ENCODE measurements at places on chromosomes 3 and 15. TPM values are rescaled to one million over a fixed set of nuclear protein-coding genes. Genes with fewer than 3 reads are reported as not detected.

GRCh38 chr3:170712336-170712735 lies 126.5 kb upstream of the SLC7A14 start:
- DNase-seq: no peak

- DNase-seq: peak; percentile 89
These were observed 30.0 kb downstream of the NBEAL2 start for GRCh38 chr3:47009225-47010110.

GRCh38 chr15:63323798-63324563 lies 46.6 kb downstream of the APH1B start:
- DNase-seq: no peak

DNA sequence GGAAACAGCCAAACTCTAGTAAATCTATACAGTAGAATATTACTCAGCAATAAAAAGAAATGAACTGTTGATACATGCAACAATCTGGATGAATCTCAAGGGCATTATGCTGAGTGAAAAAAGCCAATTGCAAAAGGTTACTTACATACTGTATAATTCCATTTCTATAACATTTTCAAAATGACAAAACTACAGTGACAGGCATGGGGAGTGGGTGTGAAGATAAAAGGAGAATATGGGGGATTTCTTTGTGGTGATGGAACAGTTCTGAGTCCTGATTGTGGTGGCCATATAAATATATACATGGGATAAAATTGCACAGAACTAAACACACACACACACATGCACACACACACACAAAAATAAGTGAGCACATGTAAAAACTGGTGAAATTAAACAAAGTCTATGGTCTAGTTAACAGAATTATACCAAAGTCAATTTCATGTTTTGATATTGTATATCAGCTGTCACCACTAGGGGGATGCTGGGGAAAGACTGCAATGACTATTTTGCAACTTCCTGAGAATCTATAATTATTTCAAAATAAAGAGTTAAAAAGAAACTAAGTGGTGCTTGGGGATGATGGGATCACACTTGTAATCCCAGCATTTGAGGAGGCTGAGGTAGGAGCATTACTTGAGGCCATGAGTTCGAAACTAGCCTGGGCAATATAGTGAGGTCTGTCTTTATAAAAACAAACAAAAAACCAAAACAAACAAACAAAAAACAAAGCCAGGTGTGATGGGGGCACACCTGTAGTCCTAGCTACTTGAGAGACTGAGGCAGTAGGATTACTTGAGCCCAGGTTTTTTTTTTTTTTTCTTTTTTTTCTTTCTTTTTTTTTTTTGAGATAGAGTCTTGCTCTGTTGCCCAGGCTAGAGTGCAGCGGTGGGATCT lies 66.0 kb downstream of the SPTSSB start:
- DNase-seq: peak; percentile 7

GRCh38 chr3:167241048-167241845 lies 138.8 kb downstream of the ZBBX start:
- no peak for DNase-seq

Gene ECE2
- not detected for total RNA-seq

- no peak for DNase-seq
These were observed 237.3 kb downstream of the PDCD6IP start for GRCh38 chr3:34035775-34036174.

DNA sequence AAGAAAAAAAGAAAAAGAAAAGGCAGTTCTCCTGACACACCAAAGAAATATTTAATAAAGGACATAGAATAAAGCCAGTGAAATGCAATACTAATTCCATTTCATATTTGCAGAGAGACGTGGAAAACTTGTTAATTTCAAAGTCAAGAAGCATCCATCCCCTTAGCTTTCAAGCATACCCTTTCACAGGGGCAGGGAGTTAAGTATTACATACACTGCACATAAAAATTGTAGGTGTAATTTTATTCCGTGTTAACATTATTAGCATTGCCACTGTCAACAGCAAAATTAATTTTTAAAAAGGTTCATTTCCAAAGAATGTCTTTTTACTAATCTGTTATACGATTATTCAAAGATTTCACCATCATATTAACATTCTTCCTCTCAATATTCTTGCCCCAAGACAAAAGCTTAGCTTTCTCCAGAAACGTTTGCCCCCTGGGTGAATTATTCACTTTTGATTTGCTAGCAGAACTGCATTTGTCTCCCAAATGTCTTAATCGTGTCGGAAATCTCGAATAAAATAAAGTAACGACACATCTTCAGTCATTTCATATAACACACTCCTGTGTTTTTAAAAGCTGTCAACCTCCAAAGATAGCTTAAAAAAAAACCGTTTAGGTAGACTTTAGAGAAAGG lies 517.9 kb downstream of the MECOM start:
- DNase-seq: no peak

DNA sequence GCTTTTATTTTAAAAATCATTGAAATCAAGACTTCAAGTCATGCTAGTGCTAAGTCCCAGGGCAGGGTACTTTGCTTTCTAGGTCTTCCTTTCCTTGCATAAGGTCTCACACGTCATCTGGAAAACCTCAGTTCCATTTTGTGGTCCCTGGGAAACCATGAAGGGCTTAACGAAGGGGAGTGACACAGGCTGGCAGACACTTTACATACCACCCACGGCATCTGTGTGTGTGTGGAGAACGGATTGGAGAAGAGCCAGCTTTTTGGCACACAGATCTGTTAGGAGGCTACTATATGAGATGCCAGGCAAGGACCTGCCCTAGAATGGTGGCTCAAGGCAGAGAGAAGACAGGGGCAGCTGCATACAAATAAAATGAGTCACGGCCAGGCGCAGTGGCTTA lies 107.5 kb upstream of the NSMCE3 start:
- DNase-seq: no peak

DNA sequence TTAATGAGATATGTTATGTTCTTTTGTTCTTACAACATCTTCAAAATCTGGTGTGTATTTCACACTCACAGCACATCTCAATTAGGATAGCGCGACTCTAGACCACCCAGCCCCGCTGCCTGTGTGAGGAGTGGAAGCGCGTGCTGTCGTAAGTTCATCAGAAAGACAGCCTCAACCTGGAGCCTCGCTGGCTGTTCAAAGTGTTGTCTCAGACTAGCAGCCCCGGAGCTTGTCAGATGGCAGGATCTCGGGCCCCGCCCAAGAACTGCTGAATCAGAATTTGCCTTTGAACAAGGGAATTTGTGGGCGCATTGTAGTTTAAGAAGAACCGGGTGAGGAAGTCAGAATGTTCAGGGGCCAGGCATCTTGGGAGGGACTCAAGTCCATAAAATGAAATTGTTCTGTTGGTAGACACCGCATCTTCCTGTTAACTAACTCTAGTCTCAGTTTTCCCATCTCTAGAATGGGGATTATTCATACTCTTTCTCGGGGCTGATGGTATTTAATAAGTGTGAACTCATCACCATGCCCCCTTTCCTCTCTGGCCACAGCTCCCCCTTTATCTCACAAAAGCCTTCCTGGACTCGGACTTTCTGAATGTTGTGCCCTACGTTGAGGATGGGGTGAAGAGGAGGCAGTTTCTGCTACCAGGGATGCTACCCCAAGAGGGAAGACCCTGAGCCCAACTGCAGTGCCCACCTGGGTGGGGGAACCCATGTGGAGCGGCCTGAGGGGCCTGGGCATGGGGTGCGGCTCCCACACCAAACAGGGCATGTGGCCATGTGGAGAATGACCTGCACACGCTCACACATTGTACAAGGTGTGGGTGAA lies 40.4 kb downstream of the BHLHE40 start:
- DNase-seq: peak; percentile 75

- no peak for DNase-seq
These were observed 51.2 kb upstream of the THRB start for GRCh38 chr3:24545887-24546286.

DNA sequence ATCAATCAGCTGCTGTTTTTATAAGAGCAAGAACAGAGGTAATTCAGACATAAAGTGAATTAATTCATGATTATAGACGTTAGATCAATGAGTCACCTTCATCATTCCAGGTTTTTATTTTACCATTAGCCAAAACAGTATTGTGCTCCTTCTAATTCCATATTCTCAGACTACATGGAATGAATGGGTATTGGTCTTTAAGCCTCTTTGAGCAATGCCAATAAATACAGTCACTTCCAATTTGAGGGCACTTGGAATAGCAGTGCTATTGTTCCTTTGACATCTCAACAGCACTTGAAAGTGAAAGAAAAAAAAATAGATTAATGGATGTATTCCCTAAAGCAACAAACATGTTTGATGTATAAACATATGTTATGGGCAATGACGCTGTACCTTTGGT lies 830.9 kb upstream of the CFAP20DC start:
- DNase-seq: no peak

DNA sequence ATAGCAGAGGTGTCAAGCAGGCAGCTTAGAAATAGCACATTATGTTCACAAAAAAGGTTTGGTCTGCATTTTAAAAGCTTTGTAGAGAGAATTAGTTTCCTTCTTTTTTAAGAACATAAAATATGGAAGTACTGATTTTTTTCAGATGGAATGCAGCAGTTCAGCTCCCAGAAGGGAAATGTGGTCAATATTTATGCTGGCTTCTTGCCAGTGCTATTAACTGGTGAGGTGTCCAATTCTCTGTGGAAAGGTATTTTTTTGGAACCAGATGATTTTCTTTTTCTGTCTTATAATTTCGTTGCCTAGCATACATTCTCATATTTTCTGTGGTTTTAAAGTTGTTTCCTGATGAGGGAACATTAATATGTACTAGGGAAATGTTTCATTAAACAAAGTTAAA lies 211.4 kb upstream of the ZNF385D start:
- no peak for DNase-seq

DNA sequence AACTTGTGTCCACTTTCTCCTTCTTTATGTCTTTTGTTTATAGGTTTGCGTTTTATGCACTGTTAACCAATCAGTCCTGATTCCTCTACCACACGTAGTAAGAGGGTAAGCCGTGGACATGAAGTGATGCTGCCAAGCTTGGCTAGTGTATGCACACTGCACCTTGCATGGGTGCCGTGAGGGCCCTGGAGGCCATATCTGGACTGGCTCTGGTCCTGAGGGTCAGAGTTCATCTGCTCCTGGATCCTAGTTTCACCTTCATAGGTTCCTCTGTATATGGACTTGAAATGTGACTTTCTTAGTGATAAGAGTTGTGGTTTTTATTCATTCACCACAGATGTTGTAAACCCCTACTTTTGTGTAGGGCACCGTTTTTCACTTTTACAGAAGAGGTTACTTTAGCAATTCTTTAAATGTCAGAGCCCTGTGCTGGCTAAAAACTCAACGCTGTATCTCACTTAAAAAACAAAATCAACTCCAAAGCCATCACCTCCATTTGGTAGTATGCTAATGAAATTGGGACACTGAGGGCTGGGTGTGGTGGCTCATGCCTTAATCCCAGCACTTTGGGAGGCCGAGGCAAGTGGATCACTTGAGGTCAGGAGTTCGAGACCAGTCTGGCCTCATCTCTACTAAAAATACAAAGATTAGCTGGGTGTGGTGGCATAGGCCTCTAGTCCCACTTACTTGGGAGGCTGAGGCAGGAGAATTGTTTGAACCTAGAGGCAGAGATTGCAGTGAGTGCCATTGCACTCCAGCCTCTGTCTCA lies 22.9 kb downstream of the SIAH2 start:
- peak; percentile 30 for DNase-seq

- DNase-seq: no peak
These were observed 8.4 kb downstream of the BOC start for GRCh38 chr3:113219605-113220300.

DNA sequence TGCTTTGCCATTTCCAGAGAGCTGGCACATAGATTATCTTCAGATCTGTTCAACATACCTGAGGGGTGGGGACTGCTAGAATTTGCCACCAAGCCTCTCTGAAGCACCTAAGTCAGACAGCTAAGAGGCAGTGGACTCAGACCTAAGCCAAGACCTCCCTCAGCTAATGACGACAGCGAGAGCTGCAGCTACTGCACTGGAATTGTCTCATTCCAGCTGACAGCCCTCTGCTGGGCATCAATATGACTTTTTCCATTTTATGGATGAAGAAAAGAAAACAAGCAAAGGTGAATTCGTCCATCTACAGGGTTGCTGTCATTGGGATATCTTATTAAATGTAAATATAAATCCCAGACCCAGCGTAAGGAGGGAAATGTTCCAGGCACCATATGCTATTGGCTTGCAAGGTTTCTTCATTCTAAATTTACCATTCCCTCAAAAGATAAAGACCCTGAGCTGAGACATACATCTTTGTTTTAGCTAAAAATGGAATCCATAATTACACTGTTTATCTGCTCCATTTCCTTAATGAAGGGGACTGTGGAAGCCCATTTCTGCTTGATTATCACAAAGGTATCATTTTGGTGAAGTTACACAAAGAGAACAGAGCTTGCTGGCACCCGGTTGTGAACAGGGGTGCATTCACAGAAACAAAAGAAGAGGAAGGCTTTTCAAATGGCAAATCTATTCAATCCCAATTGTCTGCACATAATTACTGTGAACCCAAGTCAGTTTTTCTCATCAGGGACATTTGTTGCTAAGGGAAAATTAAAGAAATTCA lies 85.5 kb upstream of the LRTM1 start:
- DNase-seq: no peak

- no peak for DNase-seq
These were observed 109.6 kb upstream of the TOPAZ1 start for GRCh38 chr3:44132061-44132460.

DNA sequence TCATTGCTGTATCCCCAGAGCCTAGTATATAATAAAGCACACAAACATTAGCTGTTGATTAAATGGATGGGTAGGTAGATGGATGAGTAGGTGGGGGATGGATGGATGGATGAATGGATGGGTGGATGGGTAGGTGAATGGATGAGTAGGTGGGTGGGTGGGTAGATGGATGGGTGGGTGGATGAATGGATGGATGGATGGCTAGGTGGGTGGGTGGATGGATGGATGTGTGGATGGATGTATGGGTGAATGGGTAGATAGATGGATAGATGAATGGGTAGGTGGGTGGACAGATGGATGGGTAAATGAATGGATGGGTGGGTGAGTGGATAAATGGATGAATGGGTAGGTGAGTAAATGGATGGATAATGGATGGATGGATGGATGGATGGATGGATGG lies 30.2 kb upstream of the NSMCE3 start:
- no peak for DNase-seq

Gene DUOXA1
- total RNA-seq: 0.65 TPM

Gene GLDN
- total RNA-seq: not detected

Gene FOXB1
- 6.0 TPM for total RNA-seq

Gene RAB6B
- total RNA-seq: 7.2 TPM

- DNase-seq: no peak
These were observed 651.4 kb upstream of the NECTIN3 start for GRCh38 chr3:110420158-110420641.

- peak; percentile 75 for DNase-seq
These were observed 127.6 kb upstream of the LMOD3 start for GRCh38 chr3:69250014-69250413.

Gene GNB5
- total RNA-seq: 26.8 TPM

- no peak for DNase-seq
These were observed 84.1 kb downstream of the SNRK start for GRCh38 chr3:43370293-43370980.

GRCh38 chr3:88535563-88535962 lies 385.8 kb downstream of the C3orf38 start:
- no peak for DNase-seq

Gene ITIH1
- total RNA-seq: not detected

Gene MORF4L1
- 170 TPM for total RNA-seq

Gene CPA3
- total RNA-seq: not detected

GRCh38 chr3:105423397-105423796 lies 56.7 kb downstream of the ALCAM start:
- DNase-seq: no peak
